ENCODE measurements at places on chromosomes 13 and 19.

- DNase-seq = no peak
These were observed 21.8 kb upstream of the OBI1 start for GRCh38 chr13:78680576-78681350.

GRCh38 chr19:1826557-1827521 lies 14.8 kb upstream of the ATP8B3 start:
- DNase-seq = no peak

DNA sequence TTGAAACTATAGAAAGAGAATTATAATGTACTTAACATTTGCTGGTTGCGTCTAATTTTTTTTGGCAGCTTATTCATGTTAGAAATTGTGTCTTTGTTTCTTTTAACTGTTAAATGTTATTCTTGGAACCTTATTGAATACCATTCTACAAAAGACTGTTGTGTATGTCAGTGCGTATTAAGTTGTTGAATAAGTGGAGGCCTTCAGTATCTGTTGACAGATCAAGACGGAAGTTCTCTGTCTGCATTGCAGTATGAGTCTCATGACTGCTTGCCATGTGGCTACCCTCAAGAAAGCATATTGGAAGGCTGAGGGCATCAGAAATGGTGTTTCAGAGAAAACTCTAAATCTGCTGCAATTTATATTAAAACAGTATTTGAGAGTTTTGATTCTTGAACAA lies 8.5 kb downstream of the UBA2 start:
- no peak for DNase-seq

- peak; percentile 60 for DNase-seq
These were observed 214.9 kb downstream of the KCNRG start for GRCh38 chr13:50229960-50230661.

GRCh38 chr19:49985871-49986270 lies 24.9 kb upstream of the SIGLEC11 start:
- no peak for DNase-seq

DNA sequence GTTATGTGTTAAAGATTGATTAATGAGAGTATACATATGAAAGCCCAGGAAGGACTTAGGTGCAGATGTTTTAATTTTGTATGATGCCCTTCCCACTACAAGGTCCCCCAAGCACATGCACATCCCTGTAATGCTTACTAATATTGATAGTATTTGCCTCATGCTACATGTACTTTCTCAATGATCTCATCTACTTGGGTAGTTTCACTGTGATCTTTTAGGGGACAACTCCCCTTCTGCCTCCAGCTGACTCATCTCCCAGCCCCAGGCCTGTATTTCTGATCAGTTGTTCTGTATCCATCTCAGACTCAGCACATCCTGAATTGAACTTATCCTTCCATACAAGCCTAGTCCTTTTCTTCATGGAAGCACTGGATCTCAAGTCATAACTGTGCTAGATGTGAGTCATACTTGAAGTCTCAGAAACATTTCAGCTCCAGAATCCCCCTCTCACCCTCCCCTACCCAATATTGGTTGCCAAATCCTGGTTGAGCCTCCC lies 49.4 kb upstream of the INTS6 start:
- peak; percentile 73 for DNase-seq

DNA sequence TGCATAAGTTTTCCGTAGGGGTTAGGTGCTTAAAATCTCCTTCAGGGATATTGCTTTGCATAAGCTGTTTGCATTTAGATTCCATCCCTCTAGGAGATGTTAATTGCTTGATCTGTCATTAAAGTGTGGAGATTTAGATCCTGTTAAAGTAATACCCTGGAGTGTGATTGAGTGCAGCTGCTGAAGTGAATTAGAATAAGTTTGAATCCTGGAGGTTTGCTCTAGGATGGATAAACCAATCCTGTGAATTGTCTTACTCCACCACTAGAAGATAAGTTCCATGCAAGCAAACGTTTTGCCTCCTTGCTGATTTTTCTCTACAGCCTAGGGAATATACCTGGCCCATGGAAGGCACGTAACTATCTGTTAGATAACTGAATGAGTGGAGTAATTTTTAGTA lies 1487.2 kb upstream of the PRR20A start:
- no peak for DNase-seq

DNA sequence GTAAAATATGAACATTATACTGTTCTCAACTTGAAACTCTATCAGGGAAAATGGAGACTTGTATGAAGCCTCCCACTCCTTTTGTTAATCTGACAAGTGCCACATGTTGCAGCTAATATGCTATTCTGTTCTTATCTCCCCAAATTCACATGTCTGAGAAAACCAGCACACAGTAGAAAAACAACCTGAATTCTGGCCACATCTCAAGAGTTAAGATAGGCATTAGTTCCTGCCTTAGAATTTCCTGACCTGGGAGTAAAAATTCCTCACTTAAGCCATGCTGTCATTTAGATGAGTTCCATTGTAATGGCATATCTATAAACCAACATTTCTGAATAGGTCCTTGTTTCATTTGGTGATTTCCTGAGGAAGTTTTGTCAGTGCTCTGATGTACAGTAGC lies 1098.5 kb downstream of the EFNB2 start:
- DNase-seq = no peak

GRCh38 chr19:1854542-1855039 lies 6.3 kb upstream of the REXO1 start:
- DNase-seq = no peak

GRCh38 chr19:33471111-33471996 lies 50.2 kb downstream of the PEPD start:
- DNase-seq = no peak

DNA sequence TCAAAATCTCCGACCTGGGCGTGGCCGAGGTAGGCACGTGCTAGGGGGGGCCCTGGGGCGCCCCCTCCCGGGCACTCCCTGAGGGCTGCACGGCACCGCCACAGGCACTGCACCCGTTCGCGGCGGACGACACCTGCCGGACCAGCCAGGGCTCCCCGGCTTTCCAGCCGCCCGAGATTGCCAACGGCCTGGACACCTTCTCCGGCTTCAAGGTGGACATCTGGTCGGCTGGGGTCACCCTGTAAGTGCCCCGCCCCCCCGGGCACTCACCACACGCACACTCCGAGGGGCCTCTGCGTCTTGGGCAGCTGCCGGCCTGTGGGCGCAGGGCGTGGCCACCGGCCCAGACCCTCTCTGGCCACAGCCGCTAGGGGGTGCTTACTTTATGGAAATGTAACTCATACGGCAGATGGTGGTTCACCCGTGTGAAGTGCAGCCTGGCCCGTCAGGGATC lies 14.9 kb downstream of the STK11 start:
- no peak for DNase-seq

DNA sequence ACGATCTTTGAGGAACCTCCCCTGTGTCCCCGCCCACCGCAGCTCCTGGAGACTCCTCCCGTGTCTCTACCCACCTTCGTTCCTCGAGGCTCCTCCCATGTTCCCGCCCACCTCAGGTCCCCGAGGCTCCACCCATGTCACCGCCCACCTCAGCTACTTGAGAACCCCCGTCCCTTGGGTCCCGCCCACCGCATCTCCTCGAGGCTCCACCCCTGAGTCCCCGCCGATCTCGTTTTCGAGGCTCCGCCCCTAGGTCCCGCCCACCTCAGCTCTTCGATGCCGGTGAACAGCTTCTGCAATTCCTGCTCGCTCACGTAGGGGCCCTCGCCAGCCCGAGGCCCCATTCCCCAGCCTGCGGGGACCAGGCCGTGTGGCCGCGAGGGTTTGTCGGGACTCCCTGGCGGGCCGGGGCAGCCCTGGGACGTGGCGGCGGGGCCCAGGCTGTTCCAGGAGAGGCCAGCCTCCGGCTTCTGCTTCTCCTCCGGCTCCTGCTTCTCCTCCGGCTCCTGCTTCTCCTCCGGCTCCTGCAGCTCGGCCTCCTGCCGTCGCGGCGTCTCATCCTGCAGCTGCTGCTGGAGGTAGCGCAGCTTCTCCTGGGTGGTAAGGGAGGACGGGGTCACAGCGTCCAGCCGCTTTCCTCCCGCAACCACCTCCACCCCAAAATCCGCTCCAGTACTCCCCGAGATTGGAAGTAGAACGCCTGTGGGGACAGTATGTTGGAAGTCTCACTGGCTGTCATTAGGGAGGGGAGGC lies 16.7 kb downstream of the TSKS start:
- peak; percentile 41 for DNase-seq

- no peak for DNase-seq
These were observed 166.1 kb downstream of the SLC7A1 start for GRCh38 chr13:29429286-29429900.

DNA sequence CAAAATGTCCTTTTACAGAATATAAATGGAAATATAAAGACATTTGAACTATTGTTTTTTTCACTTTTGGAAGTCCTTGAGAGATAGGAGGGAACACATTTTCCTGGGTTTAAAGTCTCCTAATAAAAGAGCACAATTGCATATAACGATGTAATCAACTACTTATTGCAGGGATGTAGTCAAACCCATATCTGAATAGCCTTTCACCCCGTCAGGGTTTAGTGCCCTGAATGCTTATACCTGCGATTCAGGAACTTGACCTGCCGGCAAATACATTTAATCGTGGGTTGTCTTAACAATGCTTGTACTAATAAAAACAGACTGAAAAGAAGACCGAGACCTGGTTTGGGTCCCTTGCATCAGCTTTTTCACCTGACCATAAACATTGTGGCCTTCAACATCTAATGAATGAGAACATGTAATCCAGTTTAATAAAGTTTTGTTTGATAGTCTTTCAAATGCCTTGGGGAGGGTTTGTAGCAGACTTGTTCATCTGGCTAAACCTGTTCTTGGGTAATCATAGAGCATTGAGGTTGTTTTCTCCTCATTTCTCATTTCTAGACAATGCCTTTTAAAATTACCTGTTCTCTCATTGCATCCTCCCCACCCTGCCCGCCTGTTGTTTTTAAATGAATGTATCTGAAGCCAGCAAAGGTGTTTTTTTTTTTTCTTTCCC lies 7.0 kb downstream of the KLF5 start:
- DNase-seq = no peak

DNA sequence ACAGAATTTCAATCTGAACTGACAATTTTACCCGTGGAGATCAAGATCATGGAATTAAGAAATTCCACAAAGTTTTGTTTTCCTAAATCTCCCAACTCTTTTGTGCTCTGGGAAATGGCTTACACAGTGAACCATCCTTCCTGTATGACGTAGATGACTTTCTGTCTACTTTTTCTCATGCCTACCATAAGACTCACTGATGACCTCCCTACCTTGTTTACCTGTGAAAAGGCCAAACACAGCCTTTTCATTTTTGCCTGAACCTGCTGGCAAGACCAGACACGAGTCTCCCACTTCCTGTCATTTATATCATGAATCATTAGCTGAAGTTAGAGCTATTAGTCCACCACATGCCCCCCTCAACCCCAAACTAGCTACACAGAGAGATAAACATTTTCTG lies 4.6 kb upstream of the KBTBD6 start:
- no peak for DNase-seq

GRCh38 chr13:112962911-112963625 lies 5.9 kb upstream of the MCF2L start:
- no peak for DNase-seq

GRCh38 chr19:2110822-2111221 lies 14.1 kb downstream of the IZUMO4 start:
- no peak for DNase-seq

- DNase-seq = no peak
These were observed 61.4 kb downstream of the RNASEH2B start for GRCh38 chr13:50970956-50971355.

DNA sequence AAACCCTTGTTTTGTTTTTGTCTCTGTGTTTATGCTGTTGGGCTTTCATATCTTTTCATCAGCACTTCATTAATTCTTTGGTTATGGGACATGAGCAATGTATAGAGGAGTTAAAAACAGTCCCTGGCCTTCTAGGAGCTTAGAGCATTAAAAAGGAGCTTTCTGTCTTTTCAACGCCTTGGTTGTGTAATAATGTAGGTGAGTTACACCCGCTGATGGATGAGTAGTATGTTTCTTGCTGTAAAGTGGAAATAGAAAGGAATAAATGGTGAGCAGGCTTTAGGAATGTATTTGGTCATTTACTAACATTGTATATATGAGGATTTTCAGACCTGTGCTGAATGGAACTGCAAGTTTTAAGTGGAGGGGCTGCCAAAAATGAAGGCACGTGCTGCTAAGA lies 121.5 kb upstream of the RNF113B start:
- no peak for DNase-seq

GRCh38 chr19:33484226-33484774 lies 37.3 kb downstream of the PEPD start:
- no peak for DNase-seq

- no peak for DNase-seq
These were observed 1.3 kb upstream of the A1BG start for GRCh38 chr19:58354478-58355030.

GRCh38 chr13:28743020-28743419 lies 24.2 kb upstream of the SLC46A3 start:
- no peak for DNase-seq

- no peak for DNase-seq
These were observed 20.3 kb downstream of the ACTN4 start for GRCh38 chr19:38667661-38668171.

GRCh38 chr19:39319892-39320248 lies 793 bp downstream of the LRFN1 start:
- DNase-seq = no peak

- no peak for DNase-seq
These were observed 902.3 kb upstream of the MIR17HG start for GRCh38 chr13:90445179-90445578.

GRCh38 chr13:32381539-32381938 lies 46.4 kb downstream of the N4BP2L1 start:
- DNase-seq = peak; percentile 13

DNA sequence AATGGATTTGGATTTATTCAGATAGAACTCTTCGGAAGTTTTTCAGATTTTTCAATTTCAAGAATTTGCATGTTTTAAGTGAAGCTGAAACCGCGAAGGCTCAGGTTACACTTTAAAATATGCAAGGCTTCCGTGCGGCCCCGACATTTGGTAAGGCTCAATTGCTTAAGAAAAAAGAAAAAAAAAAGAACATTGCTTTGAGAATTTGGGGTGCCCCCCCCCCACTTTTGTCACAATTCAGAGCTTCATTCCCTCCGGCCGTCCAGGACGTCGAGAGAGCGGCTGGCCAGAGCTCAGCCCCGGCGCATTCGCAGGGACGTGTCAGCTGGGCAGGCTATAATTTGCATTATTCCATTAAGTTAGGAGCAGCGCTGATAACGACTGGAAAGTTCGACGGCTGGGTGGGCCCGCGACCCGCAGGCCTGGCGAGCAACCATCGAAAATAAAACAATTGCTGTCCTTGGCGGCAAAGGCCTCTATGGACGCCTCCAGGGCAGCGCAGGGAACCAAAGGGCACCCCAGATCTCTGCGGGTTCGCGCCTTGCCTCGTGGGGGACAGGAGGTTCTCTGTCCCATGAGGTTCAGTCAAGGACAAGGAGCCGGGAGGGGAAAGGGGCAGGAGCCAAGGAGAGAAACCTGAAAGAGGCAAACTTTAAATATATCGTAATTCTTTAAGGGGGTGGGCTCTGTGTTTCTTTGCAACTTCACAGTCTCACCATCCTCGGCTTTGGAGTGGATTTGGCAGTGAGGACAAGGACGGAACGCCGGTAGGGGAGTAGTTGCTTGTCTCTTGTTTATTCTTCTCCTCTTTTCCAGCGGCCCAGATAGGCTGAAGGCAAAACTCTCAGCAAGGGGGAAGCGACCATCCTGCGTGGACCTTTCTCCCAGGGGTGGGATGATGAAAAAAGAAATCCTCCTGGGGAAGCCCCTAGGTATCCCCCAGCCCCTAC lies 7.0 kb downstream of the SOX21 start:
- DNase-seq = no peak

- DNase-seq = no peak
These were observed 31.9 kb downstream of the GPALPP1 start for GRCh38 chr13:45021250-45021649.

GRCh38 chr13:27954406-27954851 lies 14.7 kb downstream of the CDX2 start:
- no peak for DNase-seq

GRCh38 chr13:71610876-71611275 lies 256.1 kb downstream of the DACH1 start:
- peak; percentile 29 for DNase-seq

Measured in activated CD4-positive, alpha-beta T cell treated with anti-CD3 and anti-CD28 coated beads, Interleukin-2, Interleukin-6, amounts not matched to agents 100 ng/mL and 50 ng/mL, durations not matched to agents 16 hours and 8 hours (primary cell).